B cell (primary cell): ENCODE measurements at places on chromosomes 3 and 15. TPM values are rescaled to one million over a fixed set of nuclear protein-coding genes. Genes with fewer than 3 reads are reported as not detected.

ROBO2 gene
- not detected in 2 replicates for total RNA-seq

CPNE9 gene
- total RNA-seq = 0.37 and 1.2 TPM in 2 replicates

DNA sequence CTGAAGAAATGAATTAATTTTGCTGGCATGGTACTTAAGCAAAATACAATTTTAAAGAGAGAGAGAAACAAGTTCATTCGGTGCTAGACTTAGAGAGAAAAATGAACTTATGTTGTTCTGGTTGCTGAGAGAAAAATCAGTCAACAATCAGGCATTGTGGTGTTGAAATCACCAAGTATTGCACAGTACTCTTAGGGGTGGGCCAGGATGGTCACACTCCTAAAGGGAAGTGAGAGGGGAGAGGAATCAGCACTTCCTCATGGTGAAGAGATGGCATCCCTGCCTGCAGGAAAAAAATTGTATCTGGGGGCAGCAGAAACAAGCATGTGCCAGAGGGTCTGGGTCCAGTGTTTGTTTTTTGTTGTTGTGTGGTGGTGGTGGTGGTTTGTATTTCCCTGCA lies 7.0 kb upstream of the DMXL2 start:
- H3K4me1 ChIP-seq = peaks cover 5% of the 10 kb centered on the region
- no peak overlapping the region for H3K27ac ChIP-seq
- no peaks in the 10 kb centered on the region for H3K36me3 ChIP-seq
- DNase-seq = no peak
- H3K4me3 ChIP-seq = no peak overlapping the region
- peaks cover 3% of the 10 kb centered on the region for H3K27me3 ChIP-seq

DNA sequence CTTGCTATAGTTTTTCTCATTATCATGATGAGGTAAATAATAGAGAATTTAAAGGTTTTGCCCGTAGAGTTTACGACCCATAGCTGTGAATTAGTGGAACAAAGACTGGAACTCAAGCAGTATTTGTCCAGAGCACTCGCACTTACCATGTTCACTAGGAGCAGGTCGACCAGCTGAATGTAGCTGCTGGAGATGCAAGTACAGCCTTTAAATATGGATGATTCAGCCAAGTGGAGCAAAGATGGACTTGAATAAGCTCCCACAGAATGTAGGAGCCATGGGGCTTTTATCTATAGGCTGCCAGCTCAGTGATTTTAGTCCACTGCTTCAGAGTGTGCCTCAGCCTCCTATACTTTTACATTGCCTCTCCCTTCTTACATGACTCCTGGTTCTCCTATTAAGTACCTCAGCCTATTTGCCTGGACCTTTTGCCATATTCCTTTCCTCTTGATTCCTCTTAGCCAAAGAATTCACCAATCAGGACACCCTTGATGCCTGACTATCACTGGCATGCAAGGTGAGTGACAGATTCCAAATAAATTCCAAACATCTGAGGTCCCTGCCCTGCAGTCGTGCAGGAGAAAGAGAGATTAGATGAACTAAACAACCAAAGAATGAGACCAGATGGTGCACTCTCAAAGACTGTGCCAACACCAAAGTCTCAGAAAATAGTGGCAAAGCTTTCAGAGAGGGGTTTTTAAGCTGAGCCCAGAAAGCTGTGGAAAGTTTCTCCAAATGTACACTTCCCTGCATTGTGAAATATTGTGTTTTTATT lies 3.9 kb downstream of the MKRN3 start:
- H3K4me1 ChIP-seq = no peaks in the 10 kb centered on the region
- H3K4me3 ChIP-seq = no peak overlapping the region
- H3K27ac ChIP-seq = no peak overlapping the region
- no peaks in the 10 kb centered on the region for H3K27me3 ChIP-seq
- DNase-seq = no peak
- H3K36me3 ChIP-seq = no peaks in the 10 kb centered on the region

GRCh38 chr15:71106802-71107500 lies 8.3 kb upstream of the THSD4 start:
- no peaks in the 10 kb centered on the region for H3K36me3 ChIP-seq
- no peak overlapping the region for H3K4me3 ChIP-seq
- no peaks in the 10 kb centered on the region for H3K27me3 ChIP-seq
- H3K4me1 ChIP-seq = no peaks in the 10 kb centered on the region
- no peak for DNase-seq
- H3K27ac ChIP-seq = no peak overlapping the region

DNA sequence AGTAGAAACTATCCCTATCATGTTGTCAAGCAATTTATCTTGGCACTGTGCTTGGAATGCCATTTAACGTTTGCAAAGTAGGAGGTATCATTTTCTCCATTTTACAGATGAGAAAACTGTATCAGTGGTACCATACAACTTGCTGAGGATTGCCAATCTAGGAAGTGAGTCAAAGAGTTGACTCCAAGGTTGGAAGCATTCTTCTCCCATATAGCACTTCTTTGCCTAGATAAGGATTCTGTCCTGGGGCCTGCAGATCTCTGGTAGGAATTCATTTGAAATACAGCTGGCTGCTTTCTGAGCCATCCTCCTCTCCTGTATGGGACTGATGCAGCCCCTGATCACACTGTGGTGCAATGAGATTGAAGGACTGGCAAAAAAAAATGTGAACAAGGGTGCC lies 170.2 kb downstream of the ALDH1A2 start:
- H3K27ac ChIP-seq = no peak overlapping the region
- no peaks in the 10 kb centered on the region for H3K36me3 ChIP-seq
- H3K4me1 ChIP-seq = no peaks in the 10 kb centered on the region

DNA sequence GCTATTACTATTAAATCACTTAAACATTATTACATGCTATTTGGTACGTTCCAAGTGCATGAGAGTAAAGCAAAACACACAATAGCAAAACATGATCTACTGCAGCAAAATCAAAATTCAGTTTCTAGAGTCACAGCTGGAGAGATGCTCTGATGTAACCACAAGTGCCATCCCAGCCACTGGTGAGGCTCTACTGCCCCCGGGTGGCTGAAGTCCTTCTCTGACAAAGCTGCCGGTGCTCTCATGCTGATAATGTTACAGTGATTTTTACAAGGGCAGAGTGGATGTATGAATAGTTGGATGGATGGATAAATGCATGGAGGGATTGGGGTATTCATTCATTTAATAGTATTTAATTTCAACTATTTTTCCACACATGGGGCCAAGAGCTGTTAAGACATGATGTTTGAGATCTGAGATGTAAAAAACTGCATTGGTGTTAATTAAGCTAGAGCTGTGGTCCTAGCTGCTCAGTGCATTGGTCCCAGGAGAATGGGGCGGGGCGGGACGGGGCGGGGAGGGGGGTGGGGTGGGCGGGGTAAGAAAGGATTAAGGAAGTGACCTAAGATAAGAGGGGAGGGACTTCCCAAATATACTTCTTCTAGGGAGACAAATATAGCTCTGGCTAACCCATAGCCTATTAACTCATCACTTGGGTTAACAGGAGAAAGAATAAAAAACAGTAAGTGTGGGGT lies 5.3 kb upstream of the SPESP1 start:
- no peaks in the 10 kb centered on the region for H3K27me3 ChIP-seq
- H3K4me3 ChIP-seq = no peak overlapping the region
- no peak overlapping the region for H3K27ac ChIP-seq
- no peaks in the 10 kb centered on the region for H3K36me3 ChIP-seq
- H3K4me1 ChIP-seq = no peaks in the 10 kb centered on the region
- peak; percentile 61 for DNase-seq

GRCh38 chr3:40627095-40627494 lies 102.3 kb downstream of the ZNF621 start:
- H3K27me3 ChIP-seq = no peaks in the 10 kb centered on the region
- peaks cover 47% of the 10 kb centered on the region for H3K36me3 ChIP-seq
- no peak overlapping the region for H3K27ac ChIP-seq
- no peak for DNase-seq

GRCh38 chr3:134917631-134918030 lies 122.6 kb downstream of the EPHB1 start:
- H3K4me1 ChIP-seq = no peaks in the 10 kb centered on the region
- no peak overlapping the region for H3K4me3 ChIP-seq
- H3K27me3 ChIP-seq = no peaks in the 10 kb centered on the region
- H3K36me3 ChIP-seq = no peaks in the 10 kb centered on the region

DNA sequence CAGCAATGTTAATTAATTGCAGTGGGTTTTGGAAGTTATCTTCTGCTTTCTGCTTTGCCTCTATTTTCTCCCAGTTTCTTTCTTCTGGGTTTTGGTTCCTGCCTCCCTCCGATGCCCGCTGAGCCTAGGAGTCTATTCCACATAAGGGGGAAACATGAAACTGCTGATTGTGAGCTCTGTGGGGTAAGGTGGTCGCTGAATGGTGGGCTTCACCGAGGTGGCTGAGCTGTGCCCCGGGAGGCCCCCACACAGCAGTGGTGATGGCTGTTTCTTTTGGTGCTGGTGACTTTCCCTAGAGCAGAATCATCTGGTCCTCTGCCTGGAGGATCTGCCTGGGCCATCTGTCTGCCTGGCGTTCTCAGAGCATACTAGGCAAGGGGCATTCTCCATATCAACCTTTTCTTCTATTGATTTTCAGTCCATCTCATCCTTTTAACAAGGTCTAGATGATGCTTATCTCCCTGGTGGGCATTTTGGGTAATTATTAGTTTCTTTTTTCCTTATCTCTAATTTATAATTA lies 68.8 kb upstream of the ATP2B2 start:
- no peaks in the 10 kb centered on the region for H3K27me3 ChIP-seq
- H3K4me1 ChIP-seq = no peaks in the 10 kb centered on the region
- no peak overlapping the region for H3K27ac ChIP-seq
- H3K4me3 ChIP-seq = no peak overlapping the region
- no peaks in the 10 kb centered on the region for H3K36me3 ChIP-seq

GRCh38 chr3:177351757-177352158 lies 154.5 kb upstream of the TBL1XR1 start:
- no peak overlapping the region for H3K4me3 ChIP-seq
- peaks cover 59% of the 10 kb centered on the region for H3K4me1 ChIP-seq
- peak overlapping the region; percentile 72 for H3K27ac ChIP-seq
- peak; percentile 82 for DNase-seq

DNA sequence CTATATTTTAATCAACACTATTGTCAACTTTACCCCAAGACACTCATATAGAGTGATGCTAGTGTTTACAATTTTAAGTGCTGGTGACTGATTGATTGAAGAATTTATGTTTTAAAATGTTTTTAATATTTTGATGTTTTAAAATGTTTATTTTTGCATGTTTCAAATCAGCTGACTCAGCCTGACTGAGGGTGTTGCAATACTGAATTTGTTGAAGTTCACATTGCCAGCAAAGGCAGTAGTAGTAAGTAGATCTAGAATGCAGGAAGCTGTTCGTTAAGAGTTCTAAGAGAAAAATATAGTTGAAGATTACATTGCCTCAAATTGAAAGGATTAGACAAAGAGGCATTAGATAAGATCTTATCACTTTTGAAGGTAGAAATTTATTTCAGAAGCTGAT lies 977.6 kb downstream of the IGSF11 start:
- no peak overlapping the region for H3K4me3 ChIP-seq
- no peaks in the 10 kb centered on the region for H3K4me1 ChIP-seq
- no peaks in the 10 kb centered on the region for H3K27me3 ChIP-seq
- no peak overlapping the region for H3K27ac ChIP-seq

DNA sequence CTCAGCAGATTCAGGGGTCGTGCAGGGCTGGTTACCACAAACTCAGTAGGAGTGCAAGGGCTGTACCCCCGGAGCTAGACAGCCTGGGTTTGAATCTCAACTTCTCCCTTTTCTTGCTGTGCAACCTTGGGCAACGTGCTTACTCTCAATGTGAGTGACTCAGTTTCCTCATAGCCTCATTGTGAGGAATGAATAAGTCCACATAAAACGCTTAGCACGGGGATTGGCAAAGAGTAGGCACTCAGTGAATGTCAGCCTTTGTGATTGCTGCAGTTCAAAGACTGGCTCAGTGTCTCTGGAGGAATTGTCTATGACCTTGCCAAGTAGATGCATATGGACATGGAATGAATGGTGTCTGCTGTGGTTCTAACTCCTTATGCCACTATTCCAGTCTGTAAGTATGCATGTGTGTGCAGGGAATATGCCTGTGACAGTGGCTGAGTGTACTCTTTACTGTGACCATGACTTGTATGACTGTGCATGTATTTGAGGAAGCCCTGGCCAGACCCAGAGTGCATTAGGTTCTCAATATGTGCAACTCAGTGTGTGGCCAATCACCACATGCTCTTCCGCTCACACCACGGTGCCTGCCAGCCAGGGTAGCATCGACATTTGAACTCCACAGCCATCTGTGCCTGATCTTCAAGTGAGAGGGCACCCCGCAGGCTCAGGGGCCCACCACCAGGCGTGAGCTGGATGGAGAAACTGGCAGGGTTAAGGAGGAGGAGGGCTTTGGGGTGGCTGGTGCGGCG lies 900 bp upstream of the HYAL3 start:
- no peaks in the 10 kb centered on the region for H3K27me3 ChIP-seq
- H3K36me3 ChIP-seq = no peaks in the 10 kb centered on the region
- DNase-seq = peak; percentile 43
- H3K4me3 ChIP-seq = peak overlapping the region; percentile 52

GRCh38 chr3:27554706-27555105 lies 70.5 kb upstream of the SLC4A7 start:
- no peak for DNase-seq
- H3K27ac ChIP-seq = no peak overlapping the region
- no peaks in the 10 kb centered on the region for H3K36me3 ChIP-seq
- H3K27me3 ChIP-seq = no peaks in the 10 kb centered on the region
- no peaks in the 10 kb centered on the region for H3K4me1 ChIP-seq
- H3K4me3 ChIP-seq = no peak overlapping the region

GRCh38 chr3:115960799-115961198 lies 337.5 kb downstream of the GAP43 start:
- H3K27ac ChIP-seq = no peak overlapping the region
- no peak overlapping the region for H3K4me3 ChIP-seq
- H3K27me3 ChIP-seq = no peaks in the 10 kb centered on the region
- no peak for DNase-seq
- no peaks in the 10 kb centered on the region for H3K4me1 ChIP-seq
- H3K36me3 ChIP-seq = no peaks in the 10 kb centered on the region

- no peaks in the 10 kb centered on the region for H3K27me3 ChIP-seq
- no peaks in the 10 kb centered on the region for H3K36me3 ChIP-seq
- peaks cover 19% of the 10 kb centered on the region for H3K4me1 ChIP-seq
- DNase-seq = peak; percentile 8
Observed at GRCh38 chr3:129794311-129795185, 99.0 kb downstream of the TMCC1 start.

GRCh38 chr15:64163659-64164362 lies 989 bp upstream of the PPIB start:
- no peaks in the 10 kb centered on the region for H3K27me3 ChIP-seq
- peaks cover 50% of the 10 kb centered on the region for H3K4me1 ChIP-seq
- peak overlapping the region; percentile 85 for H3K4me3 ChIP-seq
- no peak for DNase-seq
- H3K36me3 ChIP-seq = peaks cover 3% of the 10 kb centered on the region

GRCh38 chr3:7447197-7447769 lies 586.4 kb downstream of the GRM7 start:
- H3K4me3 ChIP-seq = no peak overlapping the region
- no peak for DNase-seq
- H3K36me3 ChIP-seq = no peaks in the 10 kb centered on the region
- H3K27me3 ChIP-seq = no peaks in the 10 kb centered on the region
- no peaks in the 10 kb centered on the region for H3K4me1 ChIP-seq
